ENCODE measurements at places on chromosomes 13 and 19.

GRCh38 chr13:52737965-52738364 is 1.7 kb downstream of the CNMD start:
- no peak for DNase-seq

GRCh38 chr13:73168953-73169401 is 110.2 kb downstream of the KLF5 start:
- DNase-seq: no peak

DNA sequence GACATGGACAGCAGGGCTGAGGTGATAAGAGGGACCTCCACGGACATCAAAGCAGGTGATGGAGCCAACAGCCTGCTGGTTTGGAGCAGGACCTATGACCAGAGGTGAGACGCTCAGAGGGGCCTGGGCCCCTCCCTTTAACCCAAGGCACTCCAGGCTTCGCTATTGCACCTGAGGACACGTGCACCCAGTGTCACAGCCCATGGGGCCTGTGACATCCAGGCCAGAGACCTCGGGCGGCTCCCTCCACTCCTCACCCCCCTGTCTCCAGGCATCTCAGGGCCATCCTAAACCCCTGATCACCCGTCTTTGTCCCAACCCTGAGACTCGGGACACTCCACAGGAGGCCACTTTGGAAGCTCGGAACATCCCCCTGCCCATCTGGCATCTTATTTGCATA is 12.9 kb downstream of the ADGRE5 start:
- no peak for DNase-seq

DNA sequence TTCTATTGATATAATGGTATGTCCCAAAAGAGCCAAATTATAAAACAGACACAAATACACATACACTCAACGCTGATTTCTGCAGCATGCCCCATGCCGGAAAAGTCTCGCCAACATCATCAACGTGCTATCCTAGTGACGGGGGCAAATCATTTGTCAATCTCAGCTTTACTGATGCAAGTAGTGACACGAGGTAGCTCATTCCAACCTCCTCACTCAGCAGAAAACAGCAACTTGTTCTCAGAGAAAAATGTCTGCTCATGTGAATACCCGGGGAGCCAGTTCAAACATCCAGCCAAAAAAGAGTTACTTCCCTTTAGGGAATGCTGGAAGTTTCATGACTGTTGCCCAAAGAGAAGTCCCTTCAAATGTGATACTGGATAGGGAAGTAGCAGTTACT is 46.3 kb downstream of the SOX21 start:
- DNase-seq: no peak

DNA sequence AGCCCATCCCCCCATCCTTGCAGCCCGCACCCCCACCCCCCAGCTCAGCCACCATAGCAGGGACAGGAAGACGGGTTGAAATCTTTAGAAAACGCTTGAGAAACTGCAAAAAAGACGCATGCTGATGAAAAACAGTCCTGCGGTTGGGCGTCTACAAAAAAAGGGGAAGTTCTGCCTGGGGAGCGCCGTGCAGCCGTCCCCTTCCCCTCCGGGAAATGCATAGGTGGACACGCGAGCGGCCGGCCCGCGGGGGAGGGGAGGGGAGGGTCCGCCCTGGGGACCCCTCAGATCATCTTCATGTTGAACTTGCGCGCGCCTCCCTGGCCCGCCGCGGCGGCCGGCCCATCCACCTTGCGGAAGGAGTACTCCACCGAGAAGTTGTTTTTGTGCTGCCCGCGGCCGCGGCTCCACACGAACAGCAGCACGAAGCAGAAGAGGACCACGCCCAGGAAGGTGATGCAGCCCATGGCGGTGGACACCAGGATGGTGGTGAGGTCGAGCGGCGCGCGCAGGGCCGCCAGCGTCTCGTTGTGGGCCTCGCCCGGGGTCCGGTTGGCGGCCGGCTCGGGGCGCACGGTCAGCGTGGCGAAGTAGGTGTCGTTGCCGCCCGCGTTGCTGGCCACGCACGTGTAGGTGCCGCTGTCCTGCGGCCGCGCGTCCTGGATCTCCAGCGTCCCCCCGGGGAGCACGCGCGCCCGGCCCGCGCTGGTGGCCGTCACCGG is 7.9 kb upstream of the PEAK3 start:
- no peak for DNase-seq

- no peak for DNase-seq
These were observed 276.1 kb downstream of the NALCN start for GRCh38 chr13:101140087-101140770.

GRCh38 chr19:49793561-49793840 is 19.6 kb downstream of the FUZ start:
- DNase-seq: peak; percentile 88

- DNase-seq: peak; percentile 81
These were observed 291.4 kb downstream of the IRS2 start for GRCh38 chr13:109494925-109495369.

DNA sequence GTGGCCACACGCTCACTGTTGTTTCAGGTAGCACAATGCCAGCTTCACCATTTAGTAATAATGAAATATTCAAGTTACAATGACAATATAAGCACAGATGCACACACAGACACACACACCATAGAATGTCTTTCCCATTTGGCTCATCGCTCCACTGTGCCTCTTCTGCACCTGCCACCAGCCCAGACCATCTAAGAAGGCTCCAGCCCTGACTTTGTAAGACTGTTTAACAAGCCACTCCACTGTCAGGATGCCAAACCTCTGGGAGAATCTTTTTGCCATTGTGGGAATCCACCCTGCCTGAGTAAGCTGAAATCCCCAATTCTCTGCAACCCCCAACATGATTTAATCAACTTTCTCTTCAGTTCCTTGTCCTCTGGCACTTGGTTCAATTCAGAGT is 60.6 kb downstream of the LHFPL6 start:
- no peak for DNase-seq

DNA sequence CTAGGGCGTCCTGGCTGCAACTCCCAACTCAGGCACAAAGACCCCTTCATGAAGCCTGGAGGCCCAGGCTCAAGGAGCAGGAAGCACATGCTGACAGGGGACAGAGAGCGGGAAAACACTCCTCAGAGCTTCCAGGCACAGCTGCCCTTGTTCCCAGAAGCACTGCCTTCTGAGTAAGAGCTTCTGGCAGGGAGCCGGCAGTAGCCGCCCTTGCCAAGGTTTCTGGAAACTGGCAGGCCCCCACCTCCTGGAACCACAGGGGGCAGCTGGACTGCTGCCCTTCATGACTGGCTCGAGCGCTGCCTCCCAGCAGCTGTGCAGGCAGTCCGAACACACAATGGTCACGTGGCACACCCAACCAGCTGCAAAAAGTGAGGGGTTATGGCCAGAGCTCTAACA is 33.6 kb upstream of the EPHX3 start:
- DNase-seq: peak; percentile 96

GRCh38 chr19:54275951-54276350 is 5.0 kb downstream of the LILRB2 start:
- DNase-seq: no peak

- no peak for DNase-seq
These were observed 126.0 kb downstream of the PCCA start for GRCh38 chr13:100214886-100215285.

- DNase-seq: no peak
These were observed 268.3 kb upstream of the MIR17HG start for GRCh38 chr13:91079176-91079575.

DNA sequence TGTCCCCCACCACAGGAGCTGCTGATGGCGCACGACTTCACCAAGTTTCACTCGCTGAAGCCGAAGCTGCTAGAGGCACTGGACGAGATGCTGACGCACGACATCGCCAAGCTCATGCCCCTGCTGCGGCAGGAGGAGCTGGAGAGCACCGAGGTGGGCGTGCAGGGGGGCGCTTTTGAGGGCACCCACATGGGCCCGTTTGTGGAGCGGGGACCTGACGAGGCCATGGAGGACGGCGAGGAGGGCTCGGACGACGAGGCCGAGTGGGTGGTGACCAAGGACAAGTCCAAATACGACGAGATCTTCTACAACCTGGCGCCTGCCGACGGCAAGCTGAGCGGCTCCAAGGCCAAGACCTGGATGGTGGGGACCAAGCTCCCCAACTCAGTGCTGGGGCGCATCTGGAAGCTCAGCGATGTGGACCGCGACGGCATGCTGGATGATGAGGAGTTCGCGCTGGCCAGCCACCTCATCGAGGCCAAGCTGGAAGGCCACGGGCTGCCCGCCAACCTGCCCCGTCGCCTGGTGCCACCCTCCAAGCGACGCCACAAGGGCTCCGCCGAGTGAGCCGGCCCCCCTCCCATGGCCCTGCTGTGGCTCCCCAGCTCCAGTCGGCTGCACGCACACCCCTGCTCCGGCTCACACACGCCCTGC is 4.4 kb upstream of the NOP53 start:
- no peak for DNase-seq

DNA sequence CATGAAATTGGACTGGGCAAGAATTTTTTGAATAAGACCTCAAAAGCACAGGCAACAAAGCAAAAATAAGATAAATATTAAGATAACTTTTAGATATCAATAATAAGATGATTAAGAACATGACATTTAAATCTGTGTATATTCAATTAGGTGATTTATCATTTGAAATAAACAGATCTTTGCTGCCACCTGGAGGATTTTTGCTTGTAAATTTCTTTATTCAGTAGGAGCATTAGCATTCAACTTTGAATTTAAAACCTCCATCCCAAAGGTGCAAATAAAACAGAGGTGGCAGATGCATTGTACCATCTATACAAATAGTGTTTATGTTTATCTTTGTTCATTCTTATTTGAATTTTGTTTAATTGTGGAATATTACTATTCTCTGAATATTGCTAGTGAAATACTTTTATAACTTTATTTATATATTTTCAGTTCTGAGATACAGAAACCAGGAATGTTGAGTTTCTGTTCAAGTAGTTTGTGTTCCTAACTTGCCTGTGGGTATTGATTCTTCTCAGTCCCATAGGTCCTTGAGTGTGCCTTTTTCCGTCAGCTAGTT is 20.9 kb downstream of the COG6 start:
- DNase-seq: peak; percentile 50

DNA sequence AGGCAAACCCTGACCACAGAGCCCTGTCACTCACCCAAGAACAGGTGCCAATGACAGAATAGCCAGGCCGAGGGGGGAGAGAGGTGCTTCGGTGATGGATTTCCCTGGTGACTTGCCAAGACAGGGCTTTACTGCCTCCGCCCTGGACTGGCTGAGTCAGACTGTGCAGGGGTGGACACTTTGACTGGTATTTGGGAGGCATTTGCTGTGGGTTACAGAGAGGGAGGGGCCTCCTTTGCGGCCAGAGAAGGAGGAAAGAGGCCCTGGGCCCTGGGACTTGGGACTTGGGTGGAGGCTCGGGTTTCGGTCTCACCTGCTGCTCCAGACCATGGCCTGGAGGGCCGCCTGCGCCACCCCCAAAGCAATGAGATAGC is 4.6 kb upstream of the EPS8L1 start:
- DNase-seq: peak; percentile 86

DNA sequence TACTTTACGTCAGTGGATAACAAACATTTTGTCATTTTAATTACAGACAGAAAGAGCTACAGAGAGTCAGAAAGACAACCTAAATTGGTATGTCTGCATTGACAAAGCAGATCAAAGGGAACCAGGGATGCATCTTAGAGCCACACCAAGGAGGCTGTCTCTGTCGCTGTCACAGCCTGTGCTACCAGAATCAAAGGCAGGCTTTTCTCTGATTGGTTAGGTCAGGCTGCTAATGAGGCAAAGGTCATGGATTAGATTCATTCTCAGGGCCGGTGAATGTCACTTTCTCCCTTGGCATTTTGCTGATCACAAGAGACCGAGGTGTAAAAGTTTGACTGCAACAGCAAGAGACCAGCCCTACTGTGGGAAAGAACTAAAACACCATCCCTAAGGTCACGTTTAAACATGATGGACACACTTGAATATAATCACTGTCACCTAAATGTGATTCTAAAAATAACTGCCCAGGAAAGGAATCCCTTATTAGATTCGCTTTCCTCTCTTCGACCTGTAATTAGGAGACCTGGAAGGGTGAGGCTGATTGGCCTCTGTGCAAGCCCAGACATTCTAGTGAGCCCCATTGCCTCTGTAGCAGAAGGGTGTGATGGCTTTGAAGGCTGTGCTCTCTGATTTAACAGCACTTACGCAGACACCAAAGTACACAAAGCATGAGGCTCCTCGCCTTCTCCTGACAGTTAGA is 314.4 kb upstream of the NBEA start:
- no peak for DNase-seq

DNA sequence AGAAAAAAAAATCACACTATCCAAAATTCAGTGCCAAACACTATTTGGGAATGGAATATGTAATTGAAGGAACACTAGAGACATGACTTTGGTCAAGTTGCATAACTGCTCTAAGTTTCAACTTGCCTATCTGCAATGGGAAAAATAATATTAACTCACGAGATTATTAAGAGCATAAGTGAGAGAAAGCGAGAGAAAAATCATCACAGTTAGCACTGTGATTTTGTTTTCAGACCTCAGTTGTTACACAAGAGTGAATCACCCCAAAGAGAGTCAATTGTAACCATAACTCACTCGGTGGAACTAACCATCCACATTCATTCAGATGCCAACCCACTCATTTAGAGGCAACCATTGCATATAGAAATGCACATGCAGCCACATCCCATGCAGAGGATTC is 147.1 kb downstream of the NHLRC3 start:
- DNase-seq: no peak

DNA sequence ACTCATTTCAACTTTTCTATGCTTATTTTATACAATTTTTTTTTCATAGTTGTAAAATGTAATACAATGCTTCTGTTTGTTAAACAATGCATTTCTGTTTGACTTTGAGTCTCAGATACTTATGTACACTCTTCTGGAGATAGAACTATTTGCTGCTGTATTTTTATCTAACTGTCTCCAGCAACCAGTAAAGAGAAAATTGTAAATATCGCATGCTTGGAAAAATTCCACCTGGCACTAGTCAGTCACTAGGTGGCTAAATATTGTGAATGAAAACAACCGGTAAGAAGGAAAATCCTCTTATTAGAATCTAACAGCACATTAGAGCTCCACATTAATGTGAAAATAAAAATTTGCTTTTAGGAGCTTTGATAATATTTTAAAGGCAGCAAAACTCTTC is 876.5 kb downstream of the PCDH9 start:
- no peak for DNase-seq

- DNase-seq: no peak
These were observed 5.1 kb downstream of the PPP1R12C start for GRCh38 chr19:55112246-55112776.

All from M059J (cell line).